ENCODE measurements at places on chromosomes 7 and 10.

GRCh38 chr7:69078997-69079769 is 519.1 kb upstream of the AUTS2 start:
- no peak for DNase-seq

DNA sequence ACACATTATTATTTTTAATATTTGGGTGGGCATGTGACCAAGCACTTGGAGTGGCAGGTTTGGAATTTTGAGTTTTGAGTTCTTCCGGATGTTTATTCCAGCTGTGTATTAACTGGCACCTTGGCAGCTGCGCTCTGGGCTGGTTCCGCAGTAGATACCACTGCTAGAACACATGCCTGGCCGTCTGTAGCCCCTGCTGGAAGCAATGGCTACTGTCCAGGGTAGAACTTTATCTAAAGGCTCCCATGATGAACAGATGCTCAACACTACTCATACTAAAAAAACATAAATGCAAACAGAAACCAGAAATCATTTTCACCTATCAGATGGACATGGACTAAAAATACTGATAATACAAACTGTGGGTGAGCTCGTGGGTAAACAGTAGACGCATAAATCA is 19.4 kb upstream of the SH3PXD2A start:
- no peak for DNase-seq

DNA sequence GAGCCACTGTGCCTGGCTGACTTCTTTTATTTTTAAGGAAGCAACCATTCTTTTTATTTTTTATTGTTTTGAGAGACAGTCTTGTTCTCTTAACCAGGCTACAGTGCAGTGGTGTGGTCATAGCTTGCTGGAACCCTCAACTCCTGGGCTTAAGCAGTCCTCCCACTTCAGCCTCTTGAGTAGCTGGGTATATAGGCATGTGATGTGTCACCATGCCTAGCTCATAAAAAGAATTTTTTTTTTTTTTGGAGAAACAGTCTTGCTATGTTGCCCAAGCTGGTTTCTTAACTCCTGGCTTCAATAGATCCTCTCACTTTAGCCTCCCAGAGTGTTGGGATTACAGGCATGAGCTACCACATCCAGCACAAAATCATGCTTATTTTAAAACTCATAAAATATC is 5.8 kb downstream of the MCU start:
- DNase-seq, result no peak

- DNase-seq, result no peak
Observed at GRCh38 chr10:124614003-124614659, 130.0 kb downstream of the FAM53B start.

DNA sequence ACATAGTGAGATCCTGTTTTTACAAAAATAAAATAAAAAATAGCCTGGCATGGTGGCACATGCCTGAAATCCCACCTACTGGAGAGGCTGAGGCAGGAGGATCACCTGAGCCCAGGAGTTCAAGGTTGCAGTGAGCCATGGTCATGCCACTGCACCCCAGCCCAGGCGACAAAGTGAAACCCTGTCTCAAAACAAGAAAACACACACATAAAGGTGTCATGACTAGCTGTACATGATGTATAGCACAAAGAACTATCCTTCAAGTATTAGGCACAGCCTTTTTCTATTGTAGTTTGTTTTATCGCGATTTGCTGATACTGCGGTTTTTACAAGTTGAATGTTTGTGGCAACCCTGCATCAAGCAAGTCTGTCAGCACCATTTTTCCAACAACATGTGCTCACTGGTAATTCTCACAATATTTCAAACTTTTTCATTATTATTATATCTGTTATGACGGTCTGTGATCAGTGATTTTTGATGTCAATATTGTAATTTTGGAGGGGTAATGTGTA is 11.5 kb upstream of the SNX13 start:
- DNase-seq, result no peak

GRCh38 chr10:52779541-52780390 is 7.2 kb upstream of the MBL2 start:
- DNase-seq, result no peak
